ENCODE measurements at places on chromosomes 6 and 20.

DNA sequence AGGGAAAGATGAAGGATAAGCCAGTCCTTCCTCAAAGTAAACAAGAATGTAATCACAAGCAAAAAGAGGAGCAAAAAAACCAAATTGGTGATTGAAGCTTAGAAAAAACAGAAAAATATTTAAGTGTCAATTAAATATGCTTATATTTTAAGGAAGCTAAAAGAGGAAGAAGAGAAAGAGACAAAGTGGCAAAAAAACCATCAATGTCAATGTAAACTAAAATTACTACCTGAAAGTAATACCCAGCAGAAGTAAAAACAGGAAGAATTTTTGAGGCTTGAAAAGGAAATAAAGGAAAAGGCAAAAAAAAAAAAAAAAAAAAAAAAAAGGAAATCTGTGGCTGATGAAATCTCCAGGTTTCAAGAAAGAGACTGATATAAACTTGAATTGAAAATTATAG lies 36.2 kb upstream of the OGFRL1 start:
- no peak for DNase-seq

DNA sequence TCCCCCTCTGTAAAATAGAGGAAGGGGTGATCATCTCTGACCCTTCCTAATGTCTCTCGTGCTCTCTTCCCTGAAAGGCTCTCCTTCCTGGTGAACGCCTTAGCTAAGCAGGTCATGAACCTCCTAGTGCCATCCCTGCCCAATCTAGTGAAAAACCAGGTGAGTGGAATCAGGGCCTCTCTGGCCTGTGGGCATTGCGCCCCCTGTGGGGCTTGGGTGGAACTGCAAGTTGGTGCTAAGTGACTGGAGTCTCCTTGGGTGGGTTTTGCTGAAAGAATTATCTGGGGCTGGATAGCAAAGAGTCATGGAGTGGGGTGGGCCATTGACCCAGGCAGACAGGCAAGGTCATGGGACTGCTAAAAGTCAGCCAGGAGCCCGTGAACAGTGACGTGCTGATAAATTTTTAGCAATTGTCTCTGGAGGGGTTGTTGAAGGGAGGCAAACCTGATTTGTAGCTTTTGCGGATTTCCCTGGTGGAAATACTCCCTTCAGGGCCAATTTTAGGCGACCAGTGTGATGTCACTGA lies 8.9 kb downstream of the BPIFB1 start:
- DNase-seq = peak; percentile 73

- DNase-seq = no peak
Observed at GRCh38 chr6:136420853-136421252, 129.4 kb downstream of the MAP7 start.

DNA sequence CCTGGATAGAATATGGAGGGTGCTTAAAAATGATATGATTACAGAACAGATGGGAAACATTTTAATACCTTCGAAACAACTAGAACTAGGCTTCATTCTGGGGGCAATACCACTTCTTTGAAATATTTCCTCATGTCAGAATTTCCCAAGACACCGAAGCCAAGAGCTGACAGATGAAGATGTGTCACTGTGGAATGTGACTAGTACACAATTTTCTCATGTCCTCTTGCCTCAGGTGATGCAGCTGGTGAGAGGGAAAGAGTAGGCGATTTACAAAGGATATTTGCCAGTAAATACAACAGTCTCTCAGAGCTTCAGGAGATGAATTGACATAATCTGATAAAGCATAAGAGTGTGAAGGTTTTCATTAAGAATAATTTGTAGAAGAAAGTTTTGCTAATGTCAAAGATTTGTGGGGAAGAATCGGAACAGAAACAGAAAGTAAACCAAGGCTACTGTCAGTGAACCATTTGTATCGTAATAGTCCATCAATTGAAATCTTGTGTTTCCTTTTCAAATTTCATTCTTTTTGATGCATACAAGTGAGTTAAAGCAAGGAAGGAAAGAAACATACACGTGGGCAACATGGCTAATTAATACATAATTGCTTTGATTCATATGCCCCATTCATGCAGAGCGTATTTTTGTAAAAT lies 164.7 kb upstream of the CCN2 start:
- no peak for DNase-seq

- DNase-seq = no peak
Observed at GRCh38 chr20:41507436-41507835, 110.7 kb downstream of the CHD6 start.

- no peak for DNase-seq
Observed at GRCh38 chr6:136586295-136586694, 36.1 kb upstream of the MAP7 start.

GRCh38 chr6:144624716-144625115 lies 339.6 kb downstream of the UTRN start:
- no peak for DNase-seq

- DNase-seq = no peak
Observed at GRCh38 chr20:58448958-58449357, 59.9 kb downstream of the VAPB start.

DNA sequence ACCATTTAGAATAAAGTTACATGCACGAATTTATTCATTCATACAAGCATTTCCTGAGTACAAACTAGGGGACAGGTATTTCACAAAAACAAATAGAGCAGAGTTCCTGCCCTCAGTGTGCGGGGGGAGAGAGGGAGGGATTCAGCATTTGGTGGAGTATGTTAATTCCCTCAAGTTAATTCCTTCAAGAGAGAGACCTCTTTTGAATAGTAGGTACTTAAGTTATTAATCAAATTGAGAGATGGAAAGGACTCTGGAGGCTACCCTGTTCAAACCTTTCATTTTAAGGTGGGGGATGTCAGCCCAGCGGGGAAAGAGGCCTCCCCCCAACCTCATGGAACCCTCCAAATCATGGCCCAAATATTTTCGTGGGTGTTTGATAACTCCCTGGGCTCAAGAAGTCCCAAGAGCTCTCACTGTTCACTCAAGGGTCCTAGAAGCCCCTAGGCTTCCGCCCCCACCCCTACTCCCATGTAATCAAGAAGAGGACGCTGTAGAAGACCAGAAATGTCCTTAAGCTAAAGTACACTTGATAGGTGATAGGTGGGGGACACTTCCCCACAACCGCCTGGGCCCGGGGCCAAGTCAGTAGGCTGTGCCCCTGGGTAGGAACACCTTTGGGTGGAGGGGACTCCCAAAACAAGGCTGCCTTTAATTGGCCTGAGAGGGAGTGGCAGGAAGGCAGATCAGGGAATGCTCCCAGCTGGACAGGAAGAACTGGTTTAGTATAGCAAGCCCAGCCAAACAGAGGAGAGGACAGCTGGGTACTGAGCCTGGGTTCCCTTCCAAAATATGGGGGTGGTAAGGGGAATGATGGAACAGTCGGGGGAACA lies 2.9 kb downstream of the SDC4 start:
- DNase-seq = no peak

GRCh38 chr6:11789744-11790143 lies 11.1 kb upstream of the ADTRP start:
- DNase-seq = no peak

- DNase-seq = no peak
Observed at GRCh38 chr6:127185437-127185995, 67.0 kb downstream of the RSPO3 start.

DNA sequence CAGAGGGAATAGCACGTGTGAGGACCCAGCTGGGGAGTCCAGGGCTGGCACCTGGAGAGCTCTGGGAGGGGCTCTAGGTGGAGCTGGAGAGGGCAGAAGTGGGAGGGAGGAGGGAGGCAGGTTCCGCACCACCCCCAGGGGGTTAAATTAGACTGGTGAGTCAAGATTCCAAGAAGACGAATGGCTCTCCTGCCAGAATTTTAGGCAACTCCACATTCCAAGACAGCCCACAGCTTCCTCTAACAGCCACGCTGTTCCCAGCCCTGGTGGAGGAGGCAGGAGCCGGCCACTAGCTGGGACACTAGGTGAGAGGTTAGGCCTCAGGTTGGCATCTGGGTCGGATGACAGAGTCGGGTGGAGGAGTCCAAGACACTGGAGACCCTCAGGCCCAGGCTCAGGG lies 60.2 kb downstream of the TFAP2C start:
- DNase-seq = no peak

DNA sequence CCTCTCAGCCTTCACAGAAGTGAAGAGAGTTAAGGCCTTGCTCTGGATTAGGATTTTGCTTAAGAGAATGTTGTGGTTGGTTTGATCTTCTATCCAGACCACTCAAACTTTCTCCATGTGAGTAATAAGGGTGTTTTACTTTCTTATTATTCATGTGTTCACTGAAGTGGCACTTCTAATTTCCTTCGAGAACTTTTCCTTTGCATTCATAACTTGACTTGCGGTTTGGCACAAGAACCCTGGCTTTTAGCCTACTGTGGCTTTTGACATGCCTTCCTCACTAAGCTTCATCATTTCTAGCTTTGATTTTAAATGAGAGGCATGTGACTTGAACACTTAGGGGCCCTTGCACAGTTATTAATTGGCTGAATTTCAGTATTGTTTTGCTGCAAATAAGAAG lies 166.1 kb upstream of the OPRM1 start:
- DNase-seq = no peak

DNA sequence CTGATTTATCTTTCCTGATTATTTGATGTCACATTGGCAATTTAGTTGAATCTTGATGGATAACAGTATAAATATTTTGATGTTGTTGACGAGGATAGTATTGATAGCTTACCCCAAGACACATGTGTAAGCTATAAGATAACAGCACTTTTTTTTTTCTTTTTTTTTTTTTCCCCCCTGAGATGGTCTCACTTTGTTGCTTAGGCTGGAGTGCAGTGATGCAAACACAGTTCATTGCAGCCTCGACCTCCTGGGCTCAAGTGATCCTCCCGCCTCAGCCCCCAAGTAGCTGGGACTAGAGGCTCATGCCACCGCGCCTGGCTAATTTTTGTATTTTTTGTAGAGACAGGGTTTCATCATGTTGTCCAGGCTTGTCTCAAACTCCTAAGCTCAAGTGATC lies 21.8 kb downstream of the MYO6 start:
- no peak for DNase-seq

DNA sequence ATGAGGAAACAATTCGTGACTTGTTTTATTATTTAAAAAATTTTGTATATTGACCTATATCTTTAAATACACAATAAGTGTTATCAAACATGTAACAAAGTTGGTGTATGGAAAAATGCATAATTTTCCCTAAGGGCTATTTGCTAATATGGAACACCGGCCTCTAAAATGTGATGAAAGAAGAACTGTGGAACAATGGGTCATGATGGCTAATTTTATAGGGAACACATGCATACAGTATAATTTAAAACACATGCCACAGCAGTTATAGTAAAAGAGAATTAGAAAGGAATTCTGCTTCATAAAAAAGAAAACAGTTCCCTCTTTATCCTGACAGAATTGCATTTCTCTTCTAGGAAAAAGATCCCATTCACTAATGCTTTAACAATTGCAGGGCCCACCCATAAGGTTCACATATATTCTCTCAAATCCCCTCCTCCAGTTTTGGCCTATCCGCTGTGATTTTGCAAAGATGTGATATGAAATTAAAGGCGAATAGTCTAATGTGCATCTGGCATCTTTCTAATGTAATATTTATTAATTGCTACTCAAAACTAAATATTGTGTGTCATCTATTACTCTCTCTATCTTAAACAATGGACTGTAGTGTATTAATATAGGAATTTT lies 628.1 kb upstream of the CITED2 start:
- no peak for DNase-seq
